ENCODE measurements at places on chromosomes 1 and 21.

DNA sequence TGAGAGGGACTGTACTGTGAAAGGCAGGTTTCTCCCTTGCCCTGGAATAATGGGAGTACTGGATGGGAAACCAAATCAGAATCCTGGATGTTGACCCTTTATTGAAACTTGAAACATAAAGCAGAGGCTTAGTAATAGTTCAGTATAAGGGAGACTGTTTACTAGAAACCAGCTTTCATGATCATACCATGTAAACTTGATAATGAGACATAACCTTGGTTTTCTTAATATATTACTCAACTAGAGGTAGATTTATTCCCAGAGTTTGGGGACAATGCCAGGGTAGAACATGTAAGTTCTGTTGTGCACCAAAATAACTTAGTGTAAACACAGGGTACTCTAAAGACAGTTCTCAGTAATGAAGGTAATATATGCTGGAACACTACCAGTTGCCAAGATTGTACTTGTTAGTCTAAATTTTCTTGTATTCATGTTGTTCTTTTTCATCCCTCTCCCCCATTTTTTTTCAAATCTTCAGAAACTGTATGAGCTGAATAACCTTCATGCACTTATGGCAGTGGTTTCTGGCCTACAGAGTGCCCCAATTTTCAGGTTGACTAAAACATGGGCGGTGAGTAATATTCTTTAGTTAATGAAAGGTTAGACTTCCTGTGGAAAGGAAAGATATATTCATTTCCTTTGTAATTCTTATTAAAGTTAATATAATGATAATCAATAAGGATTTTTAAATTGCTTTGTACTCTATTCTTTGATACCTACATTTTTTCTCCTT, 49.6 kb downstream of the ANGPTL1 start:
- DNase-seq, result no peak

DNA sequence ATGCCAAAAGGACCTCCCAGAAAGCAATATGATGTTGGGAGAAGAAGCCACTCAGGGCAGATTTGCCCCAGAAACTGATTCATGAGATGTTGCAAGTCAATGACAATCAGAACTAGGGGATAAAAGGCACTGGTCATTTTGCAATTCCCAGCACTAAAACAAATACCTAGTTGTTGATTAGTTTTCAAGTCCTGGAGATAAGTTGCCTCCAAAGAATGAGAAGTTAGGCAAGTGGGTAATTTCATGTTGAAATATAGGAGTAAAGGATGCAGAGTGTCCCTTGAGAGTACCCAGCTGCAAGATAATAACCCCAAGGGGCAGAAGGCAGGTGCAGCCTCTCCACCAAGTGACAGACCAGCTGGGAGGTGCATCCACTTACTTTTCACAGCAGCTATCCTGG, 363.6 kb downstream of the PBX1 start:
- no peak for DNase-seq

DNA sequence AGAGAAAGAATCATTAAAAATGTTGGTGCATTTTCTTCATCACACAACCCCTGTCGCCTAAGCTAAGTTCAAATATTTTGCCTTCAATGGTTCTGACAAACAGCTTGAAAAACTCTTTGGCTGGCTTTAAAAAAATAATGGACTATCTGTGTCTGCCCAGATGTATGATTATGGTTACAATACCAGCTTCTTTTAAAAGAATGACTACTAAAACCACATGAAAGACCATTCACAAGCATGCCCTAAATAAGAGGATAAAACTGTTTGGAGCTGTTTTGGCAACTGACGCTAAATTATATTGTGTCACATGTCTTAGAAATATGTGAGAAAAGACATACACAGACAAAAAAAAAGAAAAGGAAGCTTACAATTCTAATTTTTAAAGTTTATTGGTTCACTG, 23.7 kb upstream of the PLPPR4 start:
- no peak for DNase-seq

DNA sequence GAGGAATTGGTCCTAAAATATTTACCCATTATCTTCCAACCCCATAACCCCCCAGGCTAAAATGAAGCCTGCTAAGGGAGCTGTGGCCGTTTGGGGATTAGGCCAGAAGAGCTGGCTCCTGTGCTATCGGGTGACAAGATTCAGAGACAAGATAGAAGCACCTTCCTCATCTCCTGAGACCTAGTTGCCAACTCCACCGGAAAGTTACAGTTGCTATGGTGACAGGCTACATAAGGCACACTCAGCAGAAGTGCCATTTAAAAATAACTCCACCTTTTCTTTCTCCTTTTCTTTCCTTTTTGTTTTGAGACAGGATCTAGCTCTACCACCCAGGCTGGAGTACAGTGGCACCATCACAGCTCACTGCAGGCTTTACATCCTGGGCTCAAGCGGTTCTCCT, 43.6 kb upstream of the ROR1 start:
- DNase-seq, result no peak

DNA sequence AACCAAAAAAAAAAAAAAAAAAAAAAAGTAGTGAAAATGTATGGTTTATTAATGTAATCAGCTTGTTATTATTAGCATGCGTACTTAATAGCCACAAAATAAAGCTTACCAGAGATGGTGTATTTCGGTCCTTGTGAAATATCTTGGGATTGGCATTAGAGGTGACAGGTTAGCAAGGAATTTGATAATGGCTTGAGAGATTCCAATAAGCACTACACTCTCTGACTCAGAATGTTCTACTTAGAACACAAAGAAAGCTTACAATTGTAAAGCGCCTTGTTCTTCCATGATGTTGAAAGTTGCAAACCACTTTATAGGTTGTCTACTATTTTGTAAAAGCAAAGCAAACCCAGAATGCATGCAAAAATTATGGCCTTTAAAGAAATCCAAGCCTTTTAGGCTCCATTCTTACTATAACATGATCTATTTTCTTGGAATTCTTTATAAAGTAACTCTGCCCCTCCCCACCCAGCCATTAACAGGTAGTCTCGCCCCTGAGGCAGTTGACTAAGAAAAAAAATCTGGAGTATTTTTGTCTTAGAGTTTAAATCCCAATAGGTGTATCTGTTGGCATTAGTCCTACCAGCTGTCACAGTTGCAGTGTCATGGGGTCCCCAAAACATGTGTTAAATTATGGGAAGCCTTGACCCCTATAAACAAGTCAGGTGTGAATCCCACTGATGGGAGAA, 129.2 kb downstream of the DHRS3 start:
- DNase-seq, result no peak

GRCh38 chr1:63675420-63675931, 82.3 kb downstream of the PGM1 start:
- DNase-seq, result no peak

- no peak for DNase-seq
These were observed 259.9 kb upstream of the FMN2 start for GRCh38 chr1:239831577-239832355.

Data from activated CD8-positive, alpha-beta memory T cell treated with anti-CD3 and anti-CD28 coated beads, Interleukin-2, amount 50 U/mL, for 48 hours (primary cell).